ENCODE measurements at places on chromosomes 13 and 19.
A peak's percentile ranks its signal among the peaks of the same experiment; 100 is the strongest.

GRCh38 chr13:73835138-73835721 lies 299.0 kb downstream of the KLF12 start:
- no peak for DNase-seq

DNA sequence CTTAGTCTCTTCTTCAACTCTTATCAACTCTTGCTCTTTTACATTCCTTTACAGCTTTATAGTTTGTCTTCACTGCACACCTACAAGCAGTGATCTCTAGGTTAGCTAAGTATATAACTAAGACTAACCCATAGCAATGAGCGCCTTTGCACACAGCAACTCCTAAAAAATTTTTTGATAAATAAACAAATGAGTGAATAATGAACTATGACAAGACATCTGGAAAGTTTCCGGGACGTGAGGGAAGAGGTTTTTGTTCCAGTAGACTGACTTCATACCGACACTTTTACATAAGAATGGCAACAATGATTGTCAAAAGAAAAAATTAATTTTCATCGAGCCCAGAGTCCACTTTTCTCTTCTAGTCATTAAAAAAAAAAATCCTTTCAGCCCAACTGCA lies 98.3 kb downstream of the ELF1 start:
- no peak for DNase-seq

GRCh38 chr19:35845215-35846037 lies 6.9 kb downstream of the NPHS1 start:
- DNase-seq, result no peak

GRCh38 chr19:18856385-18857126 lies 24.8 kb downstream of the UPF1 start:
- DNase-seq, result no peak

- DNase-seq, result no peak
Measured at GRCh38 chr19:1698636-1699035, 46.2 kb upstream of the TCF3 start.

DNA sequence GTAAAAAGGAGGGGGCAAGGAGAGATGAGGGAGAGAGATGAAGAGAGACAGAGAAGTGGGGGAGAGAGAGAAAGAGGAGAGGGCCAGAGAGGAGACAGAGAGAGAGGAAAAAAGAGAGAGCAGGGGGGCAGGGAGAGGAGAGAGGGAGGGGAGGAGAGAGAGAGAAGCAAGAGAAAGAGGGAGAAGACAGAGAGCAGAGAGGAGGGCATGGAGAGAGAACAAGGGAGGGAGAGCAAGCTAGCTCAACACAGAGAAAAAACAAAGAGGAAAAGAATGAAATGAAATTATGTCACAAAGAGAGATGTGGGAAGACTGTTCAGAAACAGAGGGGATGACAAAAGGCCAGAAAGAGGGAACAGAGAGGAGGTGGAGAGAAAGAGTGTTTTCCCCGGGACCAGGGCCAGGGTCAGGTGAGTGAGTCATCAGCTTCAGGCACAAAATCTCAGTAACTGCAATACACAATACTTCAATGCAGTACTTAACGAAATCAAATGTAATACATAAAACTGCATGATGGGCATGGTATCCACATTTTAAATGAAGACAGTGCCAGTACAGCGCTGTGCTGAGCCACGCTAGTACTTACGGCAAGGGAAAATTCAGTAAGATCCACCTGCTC lies 4.8 kb downstream of the KLK7 start:
- DNase-seq, result no peak

DNA sequence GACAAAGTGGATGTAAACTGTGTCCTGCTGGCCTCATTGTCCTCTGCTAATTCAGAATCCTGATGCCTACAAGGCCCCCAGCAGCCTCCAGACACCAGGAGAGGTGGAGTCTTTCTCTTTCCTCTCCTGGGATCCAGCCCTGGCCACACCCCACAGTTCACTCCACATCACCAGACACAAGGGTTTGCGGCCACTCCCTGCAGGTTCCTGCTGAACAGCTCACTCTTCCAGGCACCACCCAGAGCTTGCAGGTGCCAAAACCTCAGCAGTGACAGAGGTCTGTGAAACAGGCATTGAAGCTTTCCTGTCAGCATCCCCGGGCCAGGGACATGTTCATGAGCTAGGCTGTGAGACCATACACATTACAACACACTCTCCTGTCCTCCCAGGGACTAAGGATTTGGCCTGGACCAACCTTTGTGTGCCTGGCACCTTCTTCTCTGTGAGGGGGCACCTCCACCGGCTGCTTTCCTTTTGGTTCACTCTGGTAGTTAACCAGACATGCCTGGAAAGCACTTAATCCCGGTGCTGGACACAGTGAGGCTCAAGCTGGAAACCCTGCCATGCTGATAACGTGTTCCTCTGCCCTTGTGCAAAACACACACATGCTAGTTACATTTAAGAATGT lies 11.1 kb upstream of the ATP12A start:
- no peak for DNase-seq

DNA sequence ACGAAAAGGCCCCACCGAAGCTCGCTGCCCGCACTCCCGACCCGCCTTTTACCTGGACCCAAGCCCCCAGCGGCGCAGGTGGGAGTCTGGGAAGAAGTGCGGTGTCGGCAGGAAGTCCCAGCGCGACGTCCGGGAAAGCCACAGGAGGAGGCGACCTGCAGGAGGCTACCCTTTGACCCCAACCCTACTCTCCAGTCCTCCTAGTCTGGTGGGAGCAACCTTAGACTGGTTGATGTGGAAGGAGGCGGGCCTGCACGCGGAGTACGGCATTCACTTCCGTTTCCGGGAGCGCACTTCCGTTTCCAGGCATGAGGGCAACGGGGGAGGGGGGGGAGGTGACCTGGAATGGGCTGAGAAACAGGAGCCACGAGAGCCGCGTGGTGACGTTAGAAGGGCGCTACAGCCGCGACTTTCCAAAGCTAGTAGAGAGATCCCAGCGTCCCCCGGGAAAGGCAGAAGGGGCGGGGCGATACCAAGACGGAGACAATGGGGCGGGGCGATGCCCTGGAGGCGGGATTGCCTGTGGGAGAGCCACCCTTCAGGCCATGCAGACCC lies 28.5 kb downstream of the ZNF266 start:
- DNase-seq, result peak; percentile 68

- no peak for DNase-seq
Measured at GRCh38 chr19:32200312-32201038, 144.9 kb upstream of the ZNF507 start.

DNA sequence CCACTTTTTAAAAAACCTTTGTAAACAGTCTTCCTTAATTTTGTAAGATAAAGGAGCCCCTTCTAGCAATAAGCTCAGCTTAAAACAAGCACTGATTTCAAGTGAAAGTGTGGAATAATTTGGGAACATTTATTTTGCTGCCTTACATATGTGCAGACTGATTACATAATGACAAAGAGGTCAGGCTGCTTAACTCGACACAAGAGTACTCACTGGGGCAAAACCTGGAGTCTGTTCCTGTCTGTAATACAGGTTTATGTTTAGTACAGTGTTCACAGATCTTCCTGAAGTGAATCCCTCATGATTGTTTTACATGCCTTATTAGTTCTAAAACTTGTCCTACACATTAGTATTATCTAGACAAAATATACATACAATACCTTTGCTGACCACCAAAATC lies 609.8 kb downstream of the LMO7 start:
- no peak for DNase-seq

DNA sequence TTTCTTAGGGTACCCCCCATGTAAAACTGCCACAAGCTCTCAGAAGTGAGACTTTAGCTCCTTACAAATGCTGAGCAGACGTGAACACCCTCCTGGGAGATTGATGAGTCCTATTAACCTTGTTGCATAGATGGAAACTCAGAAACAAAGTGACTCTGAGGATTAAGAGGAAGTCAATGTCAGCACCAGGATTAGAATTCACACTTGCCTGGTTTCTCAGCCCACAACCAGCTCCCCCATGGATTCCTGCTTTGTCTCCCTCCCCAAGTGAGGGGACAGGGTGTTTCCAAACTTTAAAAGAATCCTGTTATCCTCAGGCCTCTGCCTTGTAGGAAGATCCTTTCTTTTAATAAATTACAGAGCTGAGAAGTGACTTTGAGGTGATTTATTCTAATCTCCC lies 324.4 kb downstream of the NDFIP2 start:
- DNase-seq, result no peak

GRCh38 chr13:75788481-75788981 lies 152.4 kb downstream of the LMO7 start:
- no peak for DNase-seq

GRCh38 chr19:54905803-54906511 lies at the start of gene NCR1:
TSS of gene NCR1 (plus strand) at chr19:54906148. CDS start at chr19:54906188, 40 bp downstream.
- DNase-seq, result no peak

DNA sequence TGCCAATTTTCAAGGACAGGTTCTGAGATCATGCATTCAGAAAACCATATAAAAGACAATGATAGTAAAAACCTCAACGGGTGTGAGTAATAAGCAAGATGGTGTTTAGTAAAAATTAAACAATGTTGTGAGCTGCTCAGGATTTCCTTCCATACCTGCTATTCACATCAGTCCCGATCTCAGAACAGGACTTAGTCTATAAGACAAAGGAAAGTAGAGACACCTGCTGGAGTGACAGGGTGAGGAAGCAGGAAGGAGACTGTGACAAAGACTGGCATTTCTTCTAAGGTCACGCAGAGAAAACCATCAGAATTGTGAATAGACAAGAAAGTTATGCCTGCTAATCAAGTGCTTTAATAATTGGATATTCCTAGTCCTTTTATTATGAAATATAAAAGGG lies 648.0 kb downstream of the DACH1 start:
- no peak for DNase-seq

DNA sequence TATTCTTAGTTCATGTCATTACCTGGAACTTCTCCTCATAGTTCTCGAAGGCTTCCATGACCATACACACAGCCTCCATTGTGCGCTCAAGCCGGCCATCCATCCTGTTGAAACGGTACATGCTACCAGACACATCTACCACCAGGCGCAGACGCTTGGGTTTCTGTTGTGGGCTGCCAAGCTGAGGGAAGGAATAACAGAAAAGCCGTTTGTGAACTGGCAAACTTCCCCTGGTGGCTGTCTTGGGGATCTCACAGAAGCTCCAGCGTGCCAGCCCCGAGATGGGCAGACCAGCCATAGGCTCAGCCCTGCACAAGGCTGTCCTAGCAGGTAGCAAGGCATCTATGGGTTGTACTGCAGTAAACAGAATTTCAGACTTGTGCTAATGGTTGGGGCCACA lies 130.1 kb downstream of the RGCC start:
- no peak for DNase-seq

- no peak for DNase-seq
Measured at GRCh38 chr19:4368128-4368820, 24.9 kb downstream of the MPND start.
